ENCODE measurements at places on chromosomes 2 and 18.

DNA sequence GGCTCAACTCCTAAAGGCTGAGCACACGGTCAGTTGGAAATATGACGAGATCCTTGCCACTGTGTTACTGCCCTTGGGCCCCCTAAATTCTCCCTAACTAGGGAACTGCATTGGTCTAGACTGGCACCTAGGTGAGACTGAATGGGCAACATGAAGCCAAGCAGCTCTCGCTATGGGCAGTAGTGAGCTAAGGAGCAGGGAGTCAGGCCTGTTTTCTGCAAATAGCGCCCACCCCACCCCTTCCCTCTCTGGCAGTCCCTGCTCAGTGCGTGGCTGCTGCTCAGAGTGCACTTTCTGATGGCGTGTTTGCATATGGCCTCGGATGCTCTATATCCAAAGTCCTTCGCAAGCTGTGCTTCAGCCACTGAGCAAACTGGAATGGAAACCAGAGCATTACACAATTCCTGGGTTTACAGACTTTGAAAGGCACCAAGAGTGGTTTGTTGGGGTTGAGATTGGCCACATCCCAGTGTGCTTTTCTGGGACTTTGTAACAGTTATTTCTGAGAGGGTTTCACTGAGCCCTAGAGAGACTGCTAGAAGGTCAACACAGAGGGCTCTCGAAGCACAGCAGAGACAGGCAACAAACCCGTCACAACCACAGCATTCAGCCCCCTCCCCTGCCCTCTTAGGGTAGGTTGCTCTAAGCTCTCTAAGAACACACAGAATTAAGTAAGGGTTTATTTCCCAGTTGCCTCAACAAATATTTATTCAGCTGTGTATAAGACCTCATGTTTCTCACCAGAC is 419.9 kb downstream of the STK39 start:
- H3K27ac ChIP-seq: no peak overlapping the region
- no peaks in the 10 kb centered on the region for H3K27me3 ChIP-seq
- no peaks in the 10 kb centered on the region for H3K4me1 ChIP-seq

DNA sequence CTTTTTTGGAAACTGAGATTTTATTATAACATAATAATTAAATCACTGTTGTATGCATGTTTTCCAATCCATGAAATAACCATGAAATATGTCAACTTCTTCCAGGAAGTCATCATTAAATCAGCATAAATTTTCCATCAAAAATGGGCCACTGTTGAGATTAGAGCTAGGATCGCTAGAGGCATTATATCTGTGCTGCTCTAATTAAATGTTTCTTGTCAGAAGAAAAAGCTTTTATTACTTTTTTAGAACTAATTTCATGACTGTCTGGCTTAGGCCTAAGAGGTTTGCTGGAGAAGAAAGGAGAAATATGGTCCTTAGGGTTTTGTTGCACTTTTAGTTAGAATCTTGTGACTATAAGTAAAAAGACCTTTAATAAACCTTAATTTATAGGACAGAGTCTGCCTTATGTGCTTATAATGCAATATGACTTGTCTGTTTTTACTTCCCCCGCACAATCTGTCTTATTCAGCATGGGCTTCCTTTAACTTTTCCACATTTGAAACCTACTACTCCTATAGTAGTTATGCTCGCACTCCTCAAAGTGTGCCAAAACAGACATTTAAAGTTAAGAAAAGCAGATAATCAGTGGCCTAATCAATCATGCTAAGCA is 363.4 kb upstream of the GCFC2 start:
- H3K27ac ChIP-seq: no peak overlapping the region
- H3K4me3 ChIP-seq: no peak overlapping the region
- DNase-seq: no peak
- no peaks in the 10 kb centered on the region for H3K36me3 ChIP-seq
- H3K27me3 ChIP-seq: no peaks in the 10 kb centered on the region

GRCh38 chr2:237057893-237058300 is 27.8 kb upstream of the COPS8 start:
- no peaks in the 10 kb centered on the region for H3K27me3 ChIP-seq
- peaks cover 17% of the 10 kb centered on the region for H3K4me1 ChIP-seq
- no peak overlapping the region for H3K4me3 ChIP-seq
- H3K36me3 ChIP-seq: no peaks in the 10 kb centered on the region

- no peaks in the 10 kb centered on the region for H3K27me3 ChIP-seq
- no peaks in the 10 kb centered on the region for H3K36me3 ChIP-seq
- peaks cover 46% of the 10 kb centered on the region for H3K4me1 ChIP-seq
- DNase-seq: no peak
- no peak overlapping the region for H3K4me3 ChIP-seq
- peak overlapping the region; percentile 87 for H3K27ac ChIP-seq
These were observed 50.1 kb downstream of the SPRED2 start for GRCh38 chr2:65382323-65382722.

DNA sequence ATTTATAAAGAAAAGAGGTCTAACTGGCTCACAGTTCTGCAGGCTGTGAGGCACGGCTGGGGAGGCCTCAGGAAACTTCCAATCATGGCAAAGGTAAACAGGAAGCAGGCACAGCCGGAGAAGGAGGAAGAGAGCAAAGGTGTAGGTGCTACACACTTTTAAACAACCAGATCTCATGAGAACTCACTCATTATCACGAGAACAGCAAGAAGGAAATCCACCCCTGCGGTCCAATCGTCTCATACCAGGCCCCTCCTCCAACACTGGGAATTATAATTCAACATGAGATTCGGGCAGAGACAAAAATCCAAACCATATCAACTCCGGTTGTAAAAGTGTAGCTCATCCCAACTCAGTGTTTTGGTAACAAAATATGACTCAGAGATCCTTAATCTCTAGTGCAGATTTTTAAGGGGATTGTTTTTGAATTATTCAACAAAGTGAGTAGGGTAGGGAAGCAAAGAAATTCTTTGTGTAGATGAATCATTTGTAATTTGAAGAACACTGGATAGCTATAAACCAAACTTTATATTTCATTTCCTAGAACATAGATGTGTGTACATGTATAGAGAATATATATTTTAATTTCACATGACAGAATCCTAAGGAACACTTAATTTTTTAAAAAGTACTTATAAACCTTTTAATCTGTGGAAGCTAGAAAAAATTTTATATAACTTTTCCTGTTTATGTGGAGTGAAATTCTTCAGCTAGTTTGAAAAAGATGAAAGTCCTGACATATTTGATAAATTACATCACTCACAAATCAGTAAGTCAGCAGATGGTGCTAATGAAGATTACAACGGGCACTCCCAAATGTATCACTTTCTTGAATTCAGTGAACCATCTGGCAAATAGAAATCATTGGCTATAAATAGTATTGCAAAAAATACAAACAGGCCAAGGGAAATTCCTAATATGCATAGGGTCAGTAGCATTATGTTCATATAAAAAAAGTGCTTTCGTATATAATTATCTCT is 130.1 kb downstream of the OLA1 start:
- H3K36me3 ChIP-seq: no peaks in the 10 kb centered on the region
- H3K27me3 ChIP-seq: no peaks in the 10 kb centered on the region
- H3K4me3 ChIP-seq: no peak overlapping the region
- H3K4me1 ChIP-seq: peaks cover 9% of the 10 kb centered on the region
- no peak for DNase-seq

DNA sequence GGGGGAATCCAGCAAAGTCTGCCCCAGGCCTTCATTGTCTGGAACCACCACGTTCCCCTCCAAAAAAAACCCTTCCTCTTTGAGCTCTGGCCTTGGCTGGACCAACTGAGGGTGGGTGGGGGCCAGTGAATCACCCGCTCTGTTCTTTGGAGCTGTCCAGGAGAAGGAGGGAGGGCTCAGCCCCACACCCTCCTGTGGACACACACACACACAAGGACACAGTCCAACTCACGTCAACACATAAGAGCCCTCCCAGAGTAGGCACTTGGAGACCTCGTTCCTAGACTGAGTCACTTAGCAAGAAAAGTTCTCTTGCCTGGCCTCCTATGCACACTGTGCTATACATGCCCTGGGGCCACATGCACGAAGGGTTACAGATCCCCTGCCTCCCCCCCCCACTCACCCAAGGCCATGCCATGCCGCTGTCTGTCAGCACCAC is 1.2 kb upstream of the TNS1 start:
- H3K36me3 ChIP-seq: no peaks in the 10 kb centered on the region
- peaks cover 34% of the 10 kb centered on the region for H3K4me1 ChIP-seq
- H3K27me3 ChIP-seq: no peaks in the 10 kb centered on the region
- DNase-seq: peak; percentile 73
- H3K4me3 ChIP-seq: no peak overlapping the region

GRCh38 chr2:38692636-38693318 is 26.9 kb downstream of the GALM start:
- no peaks in the 10 kb centered on the region for H3K36me3 ChIP-seq
- peak; percentile 43 for DNase-seq
- no peaks in the 10 kb centered on the region for H3K4me1 ChIP-seq
- no peaks in the 10 kb centered on the region for H3K27me3 ChIP-seq
- no peak overlapping the region for H3K27ac ChIP-seq

GRCh38 chr18:55416791-55417190 is 171.2 kb downstream of the TCF4 start:
- DNase-seq: no peak
- no peak overlapping the region for H3K27ac ChIP-seq
- H3K36me3 ChIP-seq: no peaks in the 10 kb centered on the region
- no peaks in the 10 kb centered on the region for H3K27me3 ChIP-seq
- H3K4me1 ChIP-seq: no peaks in the 10 kb centered on the region
- H3K4me3 ChIP-seq: no peak overlapping the region

DNA sequence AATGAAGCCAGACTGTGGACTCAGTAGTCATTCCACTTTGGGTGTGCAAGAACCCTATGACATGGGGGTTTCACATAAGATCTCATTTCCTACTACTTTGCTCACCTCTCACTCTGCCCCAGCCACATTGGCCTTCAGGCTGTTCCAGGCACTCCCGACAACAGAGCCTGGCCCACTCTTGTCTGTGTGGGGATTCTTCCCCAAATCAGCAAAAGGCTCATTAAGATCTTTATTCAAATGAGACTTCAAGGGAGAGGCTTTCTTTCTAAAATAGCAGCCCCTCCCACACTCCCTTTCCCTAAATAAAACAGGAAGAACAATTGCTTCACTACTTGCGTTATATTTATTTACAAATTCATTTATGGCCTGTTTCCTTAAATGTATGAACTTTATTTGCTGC is 3.5 kb upstream of the CDC42EP3 start:
- H3K36me3 ChIP-seq: no peaks in the 10 kb centered on the region
- no peak overlapping the region for H3K27ac ChIP-seq
- no peaks in the 10 kb centered on the region for H3K27me3 ChIP-seq
- no peaks in the 10 kb centered on the region for H3K4me1 ChIP-seq
- no peak overlapping the region for H3K4me3 ChIP-seq

DNA sequence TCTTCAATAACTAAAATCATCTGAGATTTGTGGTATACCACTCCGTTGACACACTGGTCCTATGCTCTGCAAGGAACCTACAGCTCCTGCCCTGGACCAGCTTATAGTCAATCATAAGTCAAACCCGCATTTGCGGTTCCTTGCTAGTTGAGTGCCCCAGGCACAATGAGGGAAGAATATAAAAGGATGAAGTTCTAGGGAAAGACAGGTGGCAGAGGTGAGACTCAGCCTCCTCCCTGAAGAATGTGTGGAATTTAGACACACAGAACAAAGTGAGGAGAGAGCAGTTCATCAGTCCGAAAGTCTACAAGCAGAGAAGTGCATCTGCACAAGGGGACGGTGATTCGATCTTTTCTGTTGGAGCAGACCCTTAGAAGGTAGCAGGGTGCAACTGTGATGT is 615.0 kb upstream of the FANCL start:
- no peak overlapping the region for H3K4me3 ChIP-seq
- H3K36me3 ChIP-seq: no peaks in the 10 kb centered on the region
- H3K4me1 ChIP-seq: no peaks in the 10 kb centered on the region
- no peaks in the 10 kb centered on the region for H3K27me3 ChIP-seq

GRCh38 chr18:6205706-6206105 is 209.0 kb downstream of the L3MBTL4 start:
- no peaks in the 10 kb centered on the region for H3K36me3 ChIP-seq
- H3K4me3 ChIP-seq: no peak overlapping the region
- no peaks in the 10 kb centered on the region for H3K27me3 ChIP-seq
- H3K27ac ChIP-seq: no peak overlapping the region
- H3K4me1 ChIP-seq: peaks cover 18% of the 10 kb centered on the region
- DNase-seq: no peak

- H3K27ac ChIP-seq: no peak overlapping the region
- no peaks in the 10 kb centered on the region for H3K4me1 ChIP-seq
- H3K4me3 ChIP-seq: no peak overlapping the region
- DNase-seq: no peak
- H3K36me3 ChIP-seq: no peaks in the 10 kb centered on the region
These were observed 10.7 kb downstream of the STEAP3 start for GRCh38 chr2:119234021-119235019.

GRCh38 chr2:37361216-37361815 is 16.9 kb downstream of the QPCT start:
- H3K4me1 ChIP-seq: no peaks in the 10 kb centered on the region
- no peaks in the 10 kb centered on the region for H3K36me3 ChIP-seq
- no peak overlapping the region for H3K4me3 ChIP-seq
- no peaks in the 10 kb centered on the region for H3K27me3 ChIP-seq
- no peak for DNase-seq
- no peak overlapping the region for H3K27ac ChIP-seq

DNA sequence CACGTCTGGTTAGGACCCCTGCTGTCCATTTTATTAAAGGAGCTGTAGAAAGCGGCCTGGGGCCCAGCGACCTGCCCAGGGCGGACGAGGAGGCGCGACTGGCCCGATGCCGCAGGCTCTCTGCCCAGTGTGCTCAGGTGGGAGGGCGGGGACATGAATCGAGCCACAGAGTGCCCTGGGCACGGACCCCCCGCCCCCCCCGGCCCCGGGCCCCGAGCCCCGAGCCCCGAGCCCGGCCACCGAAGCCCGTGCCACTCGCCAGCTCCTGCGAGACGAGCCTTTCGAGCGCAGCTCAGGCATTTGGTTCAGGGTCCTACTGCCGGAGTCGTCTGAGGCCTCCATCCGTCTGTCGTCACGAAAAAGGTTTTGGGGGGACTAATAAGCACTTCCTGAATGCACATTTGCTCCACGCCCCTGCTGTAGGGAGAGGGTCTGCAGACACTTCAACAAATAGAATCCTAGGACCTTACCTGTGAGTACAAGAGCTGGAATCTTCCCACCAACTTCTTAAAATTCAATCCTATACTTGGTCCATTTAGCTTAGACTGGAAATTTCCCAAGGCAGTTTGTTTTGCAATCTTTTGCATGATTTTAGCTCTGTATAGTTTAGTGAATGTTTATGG is 602 bp upstream of the ADAM17 start:
- H3K27me3 ChIP-seq: no peaks in the 10 kb centered on the region
- H3K4me3 ChIP-seq: peak overlapping the region; percentile 27
- no peak for DNase-seq
- H3K36me3 ChIP-seq: no peaks in the 10 kb centered on the region
- peaks cover 36% of the 10 kb centered on the region for H3K4me1 ChIP-seq

- no peak overlapping the region for H3K27ac ChIP-seq
- DNase-seq: no peak
- H3K36me3 ChIP-seq: peaks cover 5% of the 10 kb centered on the region
These were observed 55.9 kb upstream of the NARS1 start for GRCh38 chr18:57677262-57678211.

- H3K36me3 ChIP-seq: no peaks in the 10 kb centered on the region
- H3K27ac ChIP-seq: no peak overlapping the region
- H3K27me3 ChIP-seq: no peaks in the 10 kb centered on the region
- H3K4me3 ChIP-seq: no peak overlapping the region
These were observed 175.5 kb downstream of the ZFP36L2 start for GRCh38 chr2:43050866-43051265.

- H3K36me3 ChIP-seq: no peaks in the 10 kb centered on the region
- DNase-seq: no peak
- H3K4me1 ChIP-seq: peaks cover 6% of the 10 kb centered on the region
- no peak overlapping the region for H3K4me3 ChIP-seq
- no peaks in the 10 kb centered on the region for H3K27me3 ChIP-seq
These were observed 558 bp upstream of the ZDBF2 start for GRCh38 chr2:206273905-206274304.

GRCh38 chr2:210456571-210456970 is 20.0 kb downstream of the LANCL1 start:
- H3K4me1 ChIP-seq: no peaks in the 10 kb centered on the region
- DNase-seq: no peak
- no peaks in the 10 kb centered on the region for H3K27me3 ChIP-seq
- H3K36me3 ChIP-seq: no peaks in the 10 kb centered on the region
